ENCODE measurements at places on chromosomes 4 and X.

DNA sequence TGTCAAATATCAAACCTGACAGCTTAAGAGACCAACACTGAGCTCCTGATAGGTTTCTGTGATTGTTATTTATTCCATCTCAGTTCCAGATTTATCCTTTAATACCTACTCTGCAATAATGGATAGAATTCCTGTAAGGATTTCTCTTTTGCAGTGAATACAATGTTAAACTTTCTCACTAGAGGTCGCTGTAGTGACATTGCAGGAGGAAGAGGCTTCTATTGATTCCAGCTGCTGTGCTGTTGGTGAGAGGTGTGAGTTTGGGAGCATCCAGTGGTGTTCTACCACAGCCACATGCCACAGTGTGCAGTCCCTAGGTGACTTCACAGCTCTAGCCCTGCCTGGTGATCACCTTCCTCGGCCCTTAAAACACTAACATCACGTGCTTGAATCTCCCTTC lies 34.6 kb upstream of the DCAF8L2 start:
- peak; percentile 2 for DNase-seq

DNA sequence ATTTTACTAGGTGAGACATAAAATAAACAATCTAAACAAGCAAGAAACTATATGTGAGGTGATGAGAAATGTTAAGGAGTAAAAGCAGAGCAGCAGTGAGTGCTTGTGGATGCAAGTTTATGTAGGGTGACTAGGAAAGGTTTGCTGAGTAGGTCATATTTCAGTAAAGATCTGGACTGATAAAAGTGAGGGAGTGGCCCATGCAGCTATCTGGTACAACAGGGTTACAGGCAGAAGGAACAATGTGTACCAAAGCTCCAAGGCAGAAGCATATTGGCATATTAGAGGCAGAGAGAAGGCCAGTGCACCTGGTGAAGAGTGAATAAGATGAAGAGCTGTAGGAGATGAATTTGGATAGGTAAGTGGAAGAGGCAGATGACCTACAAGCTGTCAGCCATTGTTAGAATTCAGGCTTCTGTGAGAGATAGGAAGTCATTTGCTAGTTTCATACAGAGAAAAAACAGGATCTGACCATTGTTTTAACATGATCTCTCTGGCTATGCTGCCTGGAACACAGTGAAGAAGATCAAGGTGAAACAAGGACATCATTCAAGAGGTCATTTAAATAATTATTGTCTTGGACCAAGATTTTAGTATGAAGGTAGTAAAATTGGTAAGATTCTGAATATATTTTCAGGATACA lies 274.6 kb downstream of the ANKRD50 start:
- DNase-seq = no peak

GRCh38 chrX:63270873-63271272 lies 80.3 kb downstream of the SPIN4 start:
- no peak for DNase-seq

DNA sequence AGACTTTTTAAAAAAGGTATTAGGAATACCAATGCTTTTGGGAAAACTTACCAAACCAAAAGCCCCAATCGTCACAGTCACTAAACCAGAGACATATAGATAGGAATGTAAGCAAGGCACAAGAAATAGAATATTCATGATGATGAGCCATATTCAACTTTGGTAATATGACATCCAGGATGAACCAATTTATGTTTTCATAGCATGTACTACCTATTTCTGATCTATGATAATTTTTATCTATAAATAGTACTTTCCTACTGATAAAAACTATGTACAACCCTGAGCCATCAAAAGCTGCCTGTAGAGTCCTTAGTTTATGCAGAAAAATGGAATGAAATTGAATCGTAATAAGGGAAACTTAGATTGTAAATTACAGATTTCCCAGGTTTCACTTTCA lies 18.9 kb downstream of the CAMK2D start:
- no peak for DNase-seq

DNA sequence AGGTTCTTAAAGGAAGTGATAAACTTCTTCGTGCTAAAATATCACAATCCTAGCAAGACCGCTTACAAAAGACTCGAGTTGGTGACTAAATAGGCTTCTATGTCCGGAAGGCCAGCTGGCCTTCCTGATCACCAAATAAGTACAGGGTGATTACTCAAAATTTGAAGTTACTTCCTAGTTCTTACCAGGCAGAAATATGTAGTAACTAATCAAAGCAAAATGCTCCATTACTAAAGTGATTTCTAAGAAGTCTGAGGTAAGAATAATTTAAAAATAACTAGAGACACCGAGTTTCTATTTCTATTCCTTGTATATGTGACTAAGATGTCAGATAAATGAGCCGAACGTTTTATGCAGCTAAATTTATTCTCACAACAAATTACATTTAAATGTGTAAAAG lies 62.2 kb downstream of the NSUN7 start:
- peak; percentile 6 for DNase-seq

- no peak for DNase-seq
These were observed 61.4 kb downstream of the GBA3 start for GRCh38 chr4:22754116-22754515.

DNA sequence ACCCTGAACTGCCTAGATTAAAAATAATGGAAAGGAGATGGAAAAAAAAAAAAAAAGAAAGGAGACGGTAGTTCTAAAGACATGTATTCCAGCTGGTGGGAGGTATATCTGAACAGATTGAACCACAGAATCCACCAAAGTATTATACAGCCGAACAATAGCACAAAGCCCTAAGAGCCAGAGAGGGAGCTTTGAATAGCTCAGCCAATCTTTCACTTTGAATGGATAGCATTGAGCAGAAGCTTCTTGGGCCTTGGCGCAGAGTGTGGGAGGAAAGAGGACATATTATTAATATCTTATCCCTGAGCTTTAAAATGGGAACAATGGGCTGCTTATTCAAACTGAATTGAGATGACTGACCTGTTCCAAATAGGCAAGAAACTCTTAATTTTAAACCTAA lies 147.8 kb upstream of the PAQR3 start:
- DNase-seq = no peak

DNA sequence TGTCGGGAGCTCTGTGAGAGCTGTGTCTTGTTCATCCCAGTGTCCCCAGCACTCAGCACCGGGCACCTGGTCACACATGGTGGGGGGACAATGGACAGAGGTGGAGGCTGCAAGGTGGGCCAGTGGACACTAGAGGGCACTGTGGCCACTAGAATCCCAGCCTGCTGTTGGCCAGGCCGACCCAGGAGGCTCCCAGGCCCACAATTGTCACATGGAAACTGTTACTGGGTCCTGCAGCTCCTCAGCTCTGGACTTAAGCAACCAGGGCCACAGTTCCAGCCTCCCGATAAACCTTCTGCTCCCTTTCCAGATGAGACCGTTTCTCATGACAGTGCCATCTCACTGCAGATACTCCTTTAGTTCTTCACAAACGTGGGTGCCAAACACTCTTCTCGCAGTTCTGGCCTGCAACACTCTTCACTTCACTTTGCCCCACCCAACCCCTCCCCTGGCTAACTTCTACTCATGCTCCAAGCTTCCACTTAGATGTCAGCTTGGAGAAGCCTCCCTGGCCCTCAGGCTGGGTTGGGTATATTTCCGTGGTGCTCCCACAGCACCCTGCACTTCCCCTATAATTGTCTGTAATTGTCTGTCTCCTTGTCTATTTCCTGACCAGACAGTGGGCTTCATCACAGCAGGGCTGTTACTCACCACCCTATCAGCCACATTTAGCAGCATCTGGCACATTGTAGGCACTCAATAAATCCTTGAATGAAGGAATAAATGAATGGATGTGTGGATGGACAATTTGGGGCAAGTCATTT lies 3.5 kb upstream of the IQSEC2 start:
- DNase-seq = peak; percentile 20

Data from fibroblast of gingiva (primary cell).